Stimulated activated CD8-positive, alpha-beta memory T cell treated with anti-CD3 and anti-CD28 coated beads, Interleukin-4, amount 100 ng/mL, for 48 hours (primary cell): ENCODE measurements at places on chromosomes 4 and X.
A peak's percentile ranks its signal among the peaks of the same experiment; 100 is the strongest.

DNA sequence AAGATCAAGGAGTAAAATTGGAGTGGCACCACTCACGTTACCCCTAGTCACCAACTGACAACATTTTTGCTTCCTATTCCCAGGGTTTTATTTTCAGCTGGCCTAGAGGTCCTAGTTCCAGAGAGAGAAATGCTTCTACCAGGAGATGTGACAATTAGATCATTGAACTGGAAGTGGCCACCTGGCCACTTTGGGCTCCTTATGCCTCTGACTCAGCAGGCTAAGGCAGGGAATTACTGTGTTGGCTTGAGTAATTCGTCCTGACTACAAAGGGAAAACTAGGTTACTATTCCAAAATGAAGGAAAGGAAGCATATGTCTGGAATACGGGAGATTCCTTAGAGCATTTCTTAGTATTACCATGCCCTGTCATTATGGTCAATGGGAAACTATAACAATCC lies 831.6 kb upstream of the NDST4 start:
- DNase-seq: no peak

GRCh38 chrX:80578517-80579105 lies 158.4 kb downstream of the TENT5D start:
- no peak for DNase-seq

DNA sequence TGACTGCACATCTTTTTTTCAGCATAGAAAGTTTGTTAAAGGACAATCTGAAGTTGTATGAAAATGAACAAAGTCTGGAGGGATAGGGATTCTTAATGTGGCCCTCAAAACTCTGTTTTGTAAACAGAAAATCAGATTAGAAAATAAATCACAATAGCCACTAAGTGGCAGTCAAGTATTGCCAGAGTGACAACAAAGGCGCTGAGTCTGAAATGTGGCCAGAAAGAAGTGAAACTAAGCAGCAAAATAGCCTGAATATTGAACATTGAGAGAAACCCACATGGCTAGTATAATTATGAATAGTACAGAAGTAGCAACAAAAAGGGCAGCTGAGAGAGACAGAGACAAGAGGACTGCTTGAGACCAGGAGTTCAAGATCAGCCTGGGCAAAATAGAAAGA lies 81.1 kb upstream of the CT45A1 start:
- no peak for DNase-seq

GRCh38 chrX:107565015-107565414 lies 63.3 kb upstream of the PRPS1 start:
- DNase-seq: no peak

DNA sequence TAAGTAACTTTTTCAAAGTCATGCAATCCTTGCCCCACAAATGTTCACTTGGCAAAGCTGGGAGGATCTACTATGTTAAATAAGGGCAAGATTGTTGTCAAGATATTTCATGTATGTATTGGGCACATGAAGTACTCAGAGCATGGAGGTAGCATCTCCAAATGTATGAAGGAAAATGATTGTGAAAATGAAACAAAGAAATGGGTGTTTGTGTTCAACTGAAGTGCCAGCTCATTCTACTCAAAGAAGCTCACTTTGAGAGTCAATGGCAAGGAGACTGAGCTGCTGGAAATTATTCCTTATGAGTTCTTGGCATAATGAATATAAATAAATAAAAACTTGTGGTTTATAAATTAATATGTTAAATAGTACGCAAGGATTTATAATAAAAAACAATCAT lies 124.5 kb upstream of the ARSJ start:
- no peak for DNase-seq

DNA sequence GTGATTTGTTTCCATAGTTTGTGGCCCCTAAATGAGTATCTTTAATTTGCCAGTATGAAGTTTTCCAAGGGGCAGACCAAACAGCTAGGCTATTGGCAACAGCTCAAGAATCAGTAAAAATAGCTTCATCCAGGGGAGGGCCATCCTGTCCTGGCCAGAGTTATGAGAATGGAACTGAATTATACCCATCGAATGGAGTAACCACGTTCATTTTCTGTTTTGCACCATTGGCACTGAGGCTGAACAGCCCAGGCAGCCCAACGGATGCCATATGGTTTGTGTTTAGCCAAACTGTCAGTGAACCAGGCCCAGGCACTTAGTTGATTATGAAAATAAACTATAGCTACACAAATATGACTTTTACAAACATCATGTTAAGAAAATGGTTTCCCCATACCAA lies 17.7 kb upstream of the ASB5 start:
- DNase-seq: no peak

- no peak for DNase-seq
Measured at GRCh38 chr4:79913581-79913980, 159.4 kb downstream of the ANTXR2 start.

DNA sequence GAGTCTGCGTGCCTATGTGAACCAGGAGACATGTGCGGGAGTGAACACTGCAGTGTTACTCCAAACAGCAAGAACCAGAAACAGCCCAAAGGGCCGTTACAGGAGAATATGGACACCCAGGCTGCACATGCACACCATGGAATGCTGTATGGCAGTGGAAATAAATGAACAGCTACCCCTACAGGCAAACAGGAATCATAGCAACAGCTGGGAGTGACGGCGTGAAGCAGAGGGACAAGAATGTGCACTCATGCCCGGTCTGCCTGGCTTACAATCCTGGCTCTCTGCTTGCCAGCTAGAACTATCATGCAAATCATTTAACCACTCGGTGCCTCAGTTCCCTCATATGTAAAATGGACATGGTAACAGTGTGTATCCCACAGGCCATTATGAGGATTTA lies 16.6 kb downstream of the GPKOW start:
- DNase-seq: no peak

GRCh38 chrX:1885116-1885515 lies 270.3 kb downstream of the ASMT start:
- no peak for DNase-seq

DNA sequence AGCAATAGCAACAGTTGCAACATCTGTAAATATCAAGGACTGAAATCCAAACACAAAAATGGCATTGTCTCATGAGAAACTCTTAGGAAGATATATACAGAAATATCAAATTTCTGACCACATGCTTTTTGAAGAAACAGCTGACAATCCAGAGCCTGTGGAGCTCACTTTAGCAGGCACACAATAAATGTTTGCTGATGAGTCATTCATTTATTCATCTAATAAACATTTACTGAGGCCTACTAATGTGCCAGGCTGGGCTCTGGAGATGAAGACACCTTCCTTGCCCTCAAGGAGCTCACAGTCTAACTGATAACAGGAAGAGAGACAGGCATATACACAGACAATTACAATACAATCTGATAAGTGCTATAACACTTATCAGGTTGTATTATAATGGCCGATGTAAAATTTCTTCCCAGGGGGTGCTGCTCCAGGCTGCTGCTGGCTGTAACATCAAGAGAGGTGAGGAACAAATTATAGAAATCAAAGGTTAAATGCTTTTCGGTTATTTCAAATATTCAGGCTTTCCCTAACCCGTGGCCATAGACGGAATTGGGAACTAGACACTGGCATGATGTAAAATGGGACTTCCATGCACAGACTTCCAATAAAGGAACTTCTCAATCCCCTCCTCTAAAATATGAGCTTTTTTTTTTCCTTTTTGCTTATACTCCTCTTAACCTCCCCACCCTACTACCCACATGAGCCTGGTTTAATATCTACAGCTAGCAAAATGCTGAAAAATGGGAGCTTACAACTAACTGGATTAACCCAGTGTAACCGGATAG lies 16.8 kb upstream of the ZCCHC13 start:
- no peak for DNase-seq

GRCh38 chr4:170949084-170949483 lies 859.3 kb upstream of the AADAT start:
- DNase-seq: no peak

DNA sequence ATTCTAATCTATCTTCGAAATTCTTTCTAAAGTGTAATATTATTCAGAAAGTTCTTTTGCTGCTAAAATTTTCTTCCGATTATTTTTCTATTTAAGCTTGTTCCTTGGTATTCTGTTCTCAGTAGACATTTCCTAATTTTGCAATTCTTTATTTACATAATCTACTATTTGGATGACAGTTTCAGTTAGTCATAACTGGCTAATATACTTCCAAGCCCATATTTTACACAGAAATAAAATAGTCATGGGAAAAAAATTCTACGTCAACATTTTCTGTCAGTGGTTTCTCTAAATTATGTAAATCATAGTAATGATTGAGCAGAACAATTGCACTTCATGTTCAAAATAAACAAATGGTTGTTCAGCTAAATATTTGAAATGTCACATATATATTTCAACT lies 178.0 kb upstream of the ANKRD50 start:
- DNase-seq: no peak

- no peak for DNase-seq
Measured at GRCh38 chr4:137529432-137529831, 2.9 kb downstream of the PCDH18 start.

DNA sequence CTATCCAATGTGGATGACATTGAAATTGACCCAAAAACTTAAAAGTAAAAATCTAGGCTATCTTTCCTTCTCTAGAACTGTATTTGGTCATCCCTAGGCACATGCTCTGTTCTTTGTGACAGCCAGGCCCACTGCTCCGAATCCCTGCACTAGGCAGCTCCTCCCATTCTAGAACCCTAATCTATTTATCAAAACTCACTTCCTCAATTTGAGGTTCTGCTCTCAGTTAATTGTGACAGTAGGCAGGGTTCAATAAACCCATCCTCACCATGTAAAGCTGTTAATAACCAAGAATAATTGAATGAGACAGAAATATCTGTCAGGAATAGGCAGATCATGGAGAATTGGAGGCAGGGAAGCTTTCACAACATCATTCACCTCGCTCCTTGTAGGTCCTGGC lies 51.9 kb upstream of the IRF2 start:
- DNase-seq: no peak

- no peak for DNase-seq
Measured at GRCh38 chr4:32748498-32748897, 2028.3 kb downstream of the PCDH7 start.

GRCh38 chr4:27005905-27006590 lies 145.4 kb downstream of the STIM2 start:
- no peak for DNase-seq

DNA sequence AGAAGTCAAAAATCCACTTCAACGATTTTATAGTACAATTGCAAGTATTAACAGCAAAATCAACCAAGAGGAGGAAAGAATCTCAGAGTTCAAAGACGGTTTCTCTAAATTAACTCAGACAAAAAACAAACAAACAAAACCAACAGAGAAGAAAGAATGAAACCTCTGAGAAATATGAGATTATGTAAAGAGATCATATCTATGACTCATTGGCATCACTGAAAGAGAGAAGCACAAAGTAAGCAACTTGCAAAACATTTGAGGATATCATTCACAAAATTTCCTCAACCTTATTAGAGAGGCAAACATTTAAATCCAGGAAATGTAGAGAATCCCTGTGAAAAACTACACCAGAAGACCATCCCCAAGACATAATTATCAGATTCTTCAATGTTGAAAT lies 370.4 kb downstream of the INPP4B start:
- no peak for DNase-seq

GRCh38 chr4:126560794-126561193 lies 1072.0 kb upstream of the INTU start:
- DNase-seq: no peak

DNA sequence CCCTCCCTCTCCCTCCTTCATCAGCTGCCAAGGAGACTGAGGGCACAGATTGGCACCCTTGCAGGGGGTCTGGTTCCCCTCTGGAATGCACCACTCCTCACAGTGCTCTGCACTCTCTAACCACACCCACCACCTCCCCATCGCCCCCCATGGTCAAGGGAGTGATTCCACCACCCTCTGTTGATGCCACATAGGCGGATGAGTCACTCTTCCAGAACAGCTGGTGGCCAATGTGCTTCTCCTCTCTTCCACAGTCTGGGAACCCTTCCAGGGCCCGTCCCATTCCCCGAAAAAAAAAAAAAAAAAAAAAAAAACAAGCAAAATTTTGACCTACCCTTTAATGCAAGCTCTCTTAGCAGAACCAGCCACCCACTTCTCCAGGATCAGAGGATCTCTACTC lies 341.3 kb upstream of the KLF3 start:
- DNase-seq: no peak

DNA sequence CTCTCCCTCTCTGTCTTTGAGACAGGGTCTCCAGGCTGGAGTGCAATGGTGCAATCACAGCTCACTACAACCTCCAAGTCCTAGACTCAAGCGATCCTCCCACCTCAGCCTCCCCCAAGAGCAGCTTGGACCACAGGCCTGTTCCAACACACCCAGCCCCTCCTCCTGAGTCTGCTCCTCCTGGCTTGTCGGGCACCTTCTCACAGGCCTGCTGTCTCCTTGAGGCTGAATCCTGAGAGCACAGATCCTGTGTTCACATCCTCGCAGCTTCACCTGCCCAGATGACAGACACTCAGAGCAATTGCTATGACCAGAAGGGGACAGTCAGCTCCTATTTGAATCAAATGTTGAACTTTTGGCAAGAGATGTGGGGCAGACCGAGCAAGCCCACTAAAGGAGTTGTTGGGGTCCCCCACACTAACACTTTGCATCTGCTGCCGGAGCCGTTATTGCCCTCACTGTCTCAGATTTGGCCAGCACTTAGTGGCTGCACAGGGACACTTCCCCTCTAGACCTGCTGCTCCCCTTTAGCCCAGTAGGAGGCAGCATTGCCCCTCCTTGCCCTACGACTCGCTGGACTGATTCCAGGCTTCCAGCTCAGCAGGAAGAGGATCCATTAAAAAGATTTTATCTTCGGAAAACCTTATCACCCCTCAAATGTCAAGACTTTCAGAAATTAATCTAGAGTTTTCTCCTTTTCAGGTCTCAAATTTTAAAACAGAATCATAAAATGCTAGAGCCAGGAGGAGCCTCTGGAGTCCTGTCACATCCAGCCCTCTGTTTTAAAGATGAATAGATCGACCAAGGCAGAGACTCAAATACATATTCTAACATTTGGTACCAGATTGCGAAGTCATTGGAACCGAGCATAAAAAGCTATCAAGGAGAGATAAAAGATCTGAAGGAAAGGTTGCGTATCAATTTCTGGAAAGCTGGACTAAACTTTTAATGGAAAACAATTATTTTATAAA lies 113.7 kb downstream of the USP46 start:
- DNase-seq: peak; percentile 78

DNA sequence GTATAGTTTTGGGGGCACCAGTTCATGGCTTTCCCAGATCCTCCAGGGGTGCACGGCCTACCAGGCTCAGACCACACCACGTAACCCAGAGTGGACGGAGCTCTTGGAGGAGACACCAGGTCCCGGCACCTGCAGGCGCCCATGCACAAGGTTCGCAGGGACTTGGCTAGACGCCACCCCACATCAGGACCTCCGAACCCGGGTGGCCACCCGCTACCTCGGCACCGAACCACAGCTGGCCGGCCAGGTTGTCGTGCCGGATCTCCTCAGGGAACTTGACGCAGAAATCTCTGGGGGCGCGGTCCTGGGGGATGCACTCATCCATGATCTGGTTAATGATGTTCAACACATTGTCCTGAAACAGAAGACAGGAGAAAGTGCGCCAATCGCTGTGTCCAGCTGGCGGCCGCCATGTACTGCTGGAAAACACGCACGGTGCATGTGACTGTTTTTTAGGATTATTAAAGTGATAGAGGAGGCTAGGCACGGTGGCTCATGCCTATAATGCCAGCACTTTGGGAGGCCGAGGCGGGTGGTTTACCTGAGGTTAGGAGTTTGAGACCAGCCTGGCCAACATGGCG lies 77.1 kb downstream of the ZFYVE28 start:
- peak; percentile 4 for DNase-seq
